ENCODE measurements at places on chromosomes 4 and X. TPM values are rescaled to one million over a fixed set of nuclear protein-coding genes. Genes with fewer than 3 reads are reported as not detected.

The TEX13D gene
- total RNA-seq = not detected

DNA sequence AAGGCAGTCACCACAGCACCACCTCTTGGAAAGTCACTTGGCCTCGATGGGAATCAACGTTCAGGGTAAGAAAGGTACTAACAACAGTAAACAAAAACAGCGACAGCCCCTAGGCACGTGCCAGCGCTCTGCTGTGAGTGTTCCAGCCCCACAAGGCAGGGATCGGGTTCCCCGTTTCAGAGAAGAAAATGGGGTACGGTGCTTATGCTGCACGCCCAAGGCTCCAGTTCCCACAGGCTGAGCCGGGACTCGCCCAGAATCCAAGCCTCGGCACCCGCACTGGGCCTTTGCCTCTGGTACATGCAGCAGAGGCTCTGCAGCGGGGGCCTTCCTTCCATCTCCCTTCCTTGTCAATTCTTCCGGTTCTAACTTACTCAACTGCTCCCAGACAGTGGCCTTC lies 37.3 kb downstream of the WDR1 start:
- no peak for DNase-seq
- no peaks in the 10 kb centered on the region for H3K4me1 ChIP-seq
- no peaks in the 10 kb centered on the region for H3K27me3 ChIP-seq

GRCh38 chrX:46791927-46792809 lies 33.2 kb upstream of the SLC9A7 start:
- DNase-seq = no peak
- H3K27ac ChIP-seq = peak overlapping the region; percentile 72
- H3K4me1 ChIP-seq = peaks cover 20% of the 10 kb centered on the region
- H3K27me3 ChIP-seq = no peaks in the 10 kb centered on the region

DNA sequence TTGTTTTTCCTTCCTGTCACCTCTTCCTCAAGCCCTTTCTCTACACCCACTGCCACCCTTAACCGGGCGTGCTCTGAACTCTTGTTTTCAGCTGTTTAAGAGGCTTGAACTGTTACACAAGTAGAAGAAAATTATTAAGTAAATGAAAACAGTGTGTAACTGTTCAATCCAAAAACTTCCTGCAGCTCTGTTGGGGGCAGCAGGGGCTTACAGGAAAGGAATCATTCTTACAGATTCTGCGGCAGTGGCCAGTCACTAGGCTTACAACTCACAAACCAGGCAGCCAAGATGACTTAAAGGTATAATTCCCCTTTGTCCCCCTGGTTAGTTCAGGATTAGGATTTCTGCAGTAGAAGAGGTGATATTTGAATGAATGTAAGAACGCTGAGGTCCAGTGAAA lies 70.2 kb upstream of the ETNPPL start:
- no peak overlapping the region for H3K4me3 ChIP-seq
- DNase-seq = no peak
- H3K27ac ChIP-seq = no peak overlapping the region
- H3K4me1 ChIP-seq = no peaks in the 10 kb centered on the region
- peaks cover 6% of the 10 kb centered on the region for H3K27me3 ChIP-seq

The GAGE12F gene
- not detected for total RNA-seq

The ARSJ gene
- not detected for total RNA-seq

DNA sequence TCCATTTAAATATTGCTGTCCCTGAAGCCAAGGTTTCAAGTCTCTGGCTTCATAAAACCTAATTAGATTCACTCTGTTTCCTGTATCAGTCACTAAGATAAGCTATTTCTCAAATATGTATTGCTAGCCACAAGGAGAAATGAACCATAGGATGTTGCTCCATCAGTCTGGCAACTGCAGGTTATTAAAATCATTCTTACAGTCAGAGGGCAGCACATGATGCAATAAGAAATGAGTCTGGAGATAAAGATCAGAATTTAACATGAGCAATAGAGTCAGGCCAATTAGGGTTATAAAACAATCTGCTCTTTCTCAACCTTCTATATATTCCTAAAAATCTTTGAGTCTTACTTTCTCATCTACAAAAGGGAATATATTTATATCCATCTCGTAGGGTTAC lies 7.2 kb downstream of the PRKG2 start:
- no peak overlapping the region for H3K4me3 ChIP-seq
- no peaks in the 10 kb centered on the region for H3K36me3 ChIP-seq
- H3K27me3 ChIP-seq = peaks cover 20% of the 10 kb centered on the region
- H3K27ac ChIP-seq = no peak overlapping the region
- no peaks in the 10 kb centered on the region for H3K4me1 ChIP-seq
- no peak for DNase-seq

- H3K27ac ChIP-seq = no peak overlapping the region
- H3K4me3 ChIP-seq = no peak overlapping the region
- no peaks in the 10 kb centered on the region for H3K36me3 ChIP-seq
- no peak for DNase-seq
- no peaks in the 10 kb centered on the region for H3K27me3 ChIP-seq
- peaks cover 8% of the 10 kb centered on the region for H3K4me1 ChIP-seq
These were observed 552.7 kb upstream of the SLIT2 start for GRCh38 chr4:19698961-19699360.

DNA sequence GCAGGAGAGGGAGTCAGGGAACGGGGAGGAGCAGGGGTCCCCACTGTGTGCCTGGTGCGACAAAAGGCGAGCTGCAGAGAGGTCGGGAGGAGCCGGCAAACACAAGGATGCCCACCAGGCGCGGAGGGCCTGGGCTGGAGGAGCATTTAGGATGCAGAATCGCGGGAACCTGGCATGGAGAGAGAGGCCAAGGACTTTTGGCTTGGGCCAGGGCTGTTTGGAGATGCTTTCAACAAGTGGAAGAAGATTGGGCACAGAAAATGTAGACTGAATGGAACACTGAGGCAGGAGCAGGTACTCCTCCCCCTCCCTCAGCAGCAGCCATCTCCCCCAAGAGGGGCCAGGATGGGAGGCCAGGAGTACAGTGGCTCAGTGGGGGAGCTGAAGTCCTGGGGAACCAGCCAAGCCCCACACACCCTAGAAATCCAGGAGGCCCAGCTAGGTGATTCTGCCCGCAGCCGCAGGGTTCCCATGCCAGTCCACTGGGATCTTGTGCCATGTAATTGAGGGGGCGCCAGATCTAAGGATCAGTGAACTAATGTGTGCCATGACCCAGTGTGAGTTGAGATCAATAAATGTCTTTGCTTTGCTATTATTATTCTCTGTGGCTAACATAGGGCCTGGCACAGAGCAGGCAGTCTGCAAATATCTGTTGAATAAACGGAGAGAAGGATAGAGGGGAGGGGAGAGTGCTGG lies 1.1 kb upstream of the ABLIM2 start:
- H3K36me3 ChIP-seq = peaks cover 3% of the 10 kb centered on the region
- H3K4me1 ChIP-seq = peaks cover 59% of the 10 kb centered on the region
- peaks cover 7% of the 10 kb centered on the region for H3K27me3 ChIP-seq

The MAGEA11 gene
- not detected for total RNA-seq

- no peak for DNase-seq
- no peak overlapping the region for H3K4me3 ChIP-seq
- no peaks in the 10 kb centered on the region for H3K36me3 ChIP-seq
These were observed 129.2 kb downstream of the FAM53A start for GRCh38 chr4:1554876-1555265.

The PPP1R3F gene
- 7.4 TPM for total RNA-seq

The LETM1 gene
- total RNA-seq = 52.5 TPM

GRCh38 chr4:10534820-10535219 lies 77.6 kb upstream of the ZNF518B start:
- DNase-seq = no peak
- H3K4me1 ChIP-seq = peaks cover 5% of the 10 kb centered on the region
- no peak overlapping the region for H3K4me3 ChIP-seq
- no peak overlapping the region for H3K27ac ChIP-seq

The TMEM271 gene
- not detected for total RNA-seq

DNA sequence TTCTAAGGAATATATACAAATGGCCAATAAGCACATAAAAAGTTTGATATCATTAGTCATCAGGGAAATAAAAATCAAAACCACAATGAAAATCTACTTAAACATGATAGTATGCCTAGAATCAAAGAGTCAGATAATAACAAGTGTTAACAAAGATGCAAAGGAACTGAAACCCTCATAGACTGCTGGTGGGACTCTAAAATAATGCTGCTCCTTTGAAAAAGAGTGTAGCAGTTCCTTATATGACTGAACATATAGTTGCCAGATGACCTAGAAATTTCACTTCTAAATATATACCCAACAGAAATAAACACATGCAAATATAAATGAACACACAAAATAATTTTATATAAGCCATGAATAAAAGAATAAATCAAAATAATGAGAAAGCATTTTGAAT lies 205.1 kb upstream of the CTSO start:
- no peak for DNase-seq
- no peak overlapping the region for H3K27ac ChIP-seq
- H3K4me1 ChIP-seq = no peaks in the 10 kb centered on the region
- H3K36me3 ChIP-seq = no peaks in the 10 kb centered on the region
- no peak overlapping the region for H3K4me3 ChIP-seq

DNA sequence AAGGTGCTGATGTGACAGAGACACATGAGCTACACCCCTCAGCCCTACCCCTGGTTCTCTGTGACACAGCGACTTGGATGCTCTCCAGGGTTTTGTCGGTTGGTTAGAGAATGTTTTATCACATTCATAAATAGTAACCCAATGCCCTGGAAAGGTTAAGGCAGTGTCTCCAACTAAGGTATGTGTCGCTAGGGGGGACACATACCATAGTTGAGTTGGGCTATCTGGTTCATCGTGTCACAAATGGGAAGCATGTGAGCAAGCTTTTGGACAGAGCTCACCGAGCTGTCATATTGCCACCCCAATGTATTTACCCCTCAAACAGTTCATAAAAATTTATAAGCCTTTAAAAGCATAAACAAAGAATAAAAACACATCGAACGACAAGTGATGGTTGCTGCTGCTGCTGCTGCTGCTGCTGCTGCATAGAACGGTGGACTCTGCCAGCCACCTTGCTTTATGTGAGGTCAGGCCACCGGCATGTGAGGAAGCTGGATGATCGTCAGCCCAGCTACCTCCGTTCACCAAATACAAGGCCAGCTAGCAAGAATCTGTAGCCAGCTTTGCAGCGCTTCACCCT lies 55.9 kb downstream of the STOX2 start:
- no peak for DNase-seq
- no peaks in the 10 kb centered on the region for H3K36me3 ChIP-seq
- H3K27ac ChIP-seq = no peak overlapping the region
- H3K4me3 ChIP-seq = no peak overlapping the region
- H3K4me1 ChIP-seq = no peaks in the 10 kb centered on the region

- peaks cover 4% of the 10 kb centered on the region for H3K27me3 ChIP-seq
- H3K27ac ChIP-seq = no peak overlapping the region
- no peak for DNase-seq
- peaks cover 3% of the 10 kb centered on the region for H3K4me1 ChIP-seq
- H3K36me3 ChIP-seq = no peaks in the 10 kb centered on the region
- no peak overlapping the region for H3K4me3 ChIP-seq
These were observed 163.0 kb downstream of the FRMPD4 start for GRCh38 chrX:12301288-12301687.

DNA sequence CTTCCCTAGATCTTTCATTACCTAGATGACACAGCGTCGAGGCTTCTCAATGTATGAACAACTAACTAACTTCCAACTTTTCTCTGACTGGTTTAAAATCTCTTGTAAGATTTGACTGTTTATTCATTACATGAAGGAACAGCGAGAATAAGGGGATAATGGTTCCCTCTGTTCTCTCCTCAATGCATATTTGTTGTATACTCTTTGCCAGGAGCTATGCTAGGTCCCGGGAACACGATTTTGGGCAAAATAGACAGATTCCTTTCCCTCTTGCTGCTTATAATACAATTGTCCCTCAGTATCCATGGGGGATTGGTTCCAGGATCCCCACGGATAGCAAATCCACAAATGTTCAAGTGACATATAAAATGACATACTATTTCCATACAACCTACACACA lies 1020.0 kb downstream of the DMD start:
- no peaks in the 10 kb centered on the region for H3K27me3 ChIP-seq
- DNase-seq = no peak
- no peaks in the 10 kb centered on the region for H3K36me3 ChIP-seq
- no peak overlapping the region for H3K27ac ChIP-seq

- no peaks in the 10 kb centered on the region for H3K4me1 ChIP-seq
- DNase-seq = no peak
- no peak overlapping the region for H3K4me3 ChIP-seq
- peaks cover 48% of the 10 kb centered on the region for H3K36me3 ChIP-seq
These were observed 29.5 kb upstream of the TXLNG start for GRCh38 chrX:16756724-16757123.

The TRPC5OS gene
- not detected for total RNA-seq

The POU3F4 gene
- not detected for total RNA-seq

The CENPE gene
- total RNA-seq = 2.4 TPM

GRCh38 chrX:110210417-110211139 lies 107.3 kb downstream of the AMMECR1 start:
- peaks cover 10% of the 10 kb centered on the region for H3K36me3 ChIP-seq
- H3K4me1 ChIP-seq = no peaks in the 10 kb centered on the region
- H3K27me3 ChIP-seq = no peaks in the 10 kb centered on the region
- H3K4me3 ChIP-seq = no peak overlapping the region
- no peak for DNase-seq
- H3K27ac ChIP-seq = no peak overlapping the region

The ELMOD2 gene
- total RNA-seq = 20.4 TPM

The EVC gene
- total RNA-seq = 0.76 TPM

DNA sequence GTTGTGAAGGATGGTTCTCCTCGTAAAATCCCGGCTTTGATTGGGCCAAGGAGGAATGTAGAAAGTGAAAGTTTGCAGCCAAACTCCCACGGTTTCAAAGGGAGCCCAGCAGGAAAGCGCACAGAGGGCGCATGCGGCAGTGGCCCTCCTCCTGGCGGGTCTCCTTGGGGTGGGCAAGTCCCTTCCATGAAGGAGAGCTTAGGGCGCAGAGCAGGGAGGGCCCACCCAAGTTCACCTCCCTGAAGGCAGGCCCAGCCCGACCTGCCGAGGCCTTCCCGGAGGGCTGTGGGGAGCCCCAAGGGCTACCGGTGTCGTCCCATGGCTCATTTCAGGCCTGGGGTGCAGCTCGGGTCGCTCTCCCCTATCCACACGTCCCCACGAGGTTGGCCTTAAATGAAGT lies 2.0 kb downstream of the PDZD4 start:
- H3K4me3 ChIP-seq = no peak overlapping the region
- peaks cover 7% of the 10 kb centered on the region for H3K4me1 ChIP-seq
- peaks cover 19% of the 10 kb centered on the region for H3K27me3 ChIP-seq
- no peak overlapping the region for H3K27ac ChIP-seq
- no peaks in the 10 kb centered on the region for H3K36me3 ChIP-seq

GRCh38 chr4:117326091-117326490 lies 240.7 kb upstream of the TRAM1L1 start:
- H3K27me3 ChIP-seq = no peaks in the 10 kb centered on the region
- H3K4me1 ChIP-seq = no peaks in the 10 kb centered on the region
- H3K27ac ChIP-seq = no peak overlapping the region
- no peaks in the 10 kb centered on the region for H3K36me3 ChIP-seq
- H3K4me3 ChIP-seq = no peak overlapping the region

GRCh38 chr4:101604976-101605375 lies 185.6 kb upstream of the BANK1 start:
- H3K27me3 ChIP-seq = no peaks in the 10 kb centered on the region
- DNase-seq = no peak
- no peak overlapping the region for H3K27ac ChIP-seq
- no peak overlapping the region for H3K4me3 ChIP-seq
- H3K36me3 ChIP-seq = peaks cover 5% of the 10 kb centered on the region
- H3K4me1 ChIP-seq = peaks cover 3% of the 10 kb centered on the region

The GLUD2 gene
- not detected for total RNA-seq

The SLC30A9 gene
- total RNA-seq = 33.4 TPM

All from activated B cell treated with CpG ODN at 0.5 μM for 24 hours (primary cell).